ENCODE measurements at places on chromosomes 13 and 19.

DNA sequence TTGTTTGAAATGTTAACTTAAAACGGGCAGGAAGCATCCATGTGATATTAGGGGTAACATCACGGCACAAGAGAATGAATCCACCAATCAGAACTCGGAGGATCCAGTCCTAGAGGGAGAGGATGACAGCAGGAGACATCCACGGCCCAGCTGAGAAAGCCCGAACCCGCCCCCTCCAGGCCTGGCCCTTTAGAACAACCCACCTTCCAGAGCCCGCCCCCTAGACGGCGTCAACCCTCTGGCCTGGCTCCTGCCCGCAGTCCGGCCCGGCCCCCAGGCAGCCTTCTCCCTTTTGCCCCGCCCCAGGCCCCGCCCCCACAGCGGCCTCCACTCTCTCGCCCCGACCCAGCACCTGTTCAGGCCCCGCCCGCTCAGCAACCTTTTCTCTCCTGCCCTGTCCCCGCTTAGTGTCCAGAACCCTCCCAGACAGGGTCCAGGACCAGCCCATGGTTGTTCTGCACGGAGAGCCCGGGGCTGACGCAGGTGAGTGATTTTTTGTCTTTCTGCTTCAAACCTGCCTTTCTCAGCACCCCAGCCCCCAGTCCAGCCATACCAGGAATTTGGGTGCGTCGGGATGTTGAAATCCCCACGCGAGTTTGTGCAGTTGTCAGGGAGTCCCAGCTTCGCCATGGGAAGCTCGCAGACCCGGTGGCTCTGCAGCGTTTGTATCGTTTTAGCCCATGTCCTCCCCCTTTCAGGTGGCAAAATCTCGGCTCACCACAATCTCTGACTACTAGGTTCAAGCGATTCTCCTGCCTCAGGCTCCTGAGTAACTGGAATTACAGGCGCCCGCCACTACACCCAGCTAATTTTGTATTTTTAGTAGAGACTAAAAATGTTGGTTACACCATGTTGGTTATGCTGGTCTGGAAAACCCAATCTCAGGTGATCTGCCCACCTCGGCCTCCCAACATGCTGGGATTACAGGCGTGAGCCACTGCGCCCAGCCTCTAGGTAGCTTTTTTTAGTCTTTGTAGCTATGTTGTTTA lies 16.1 kb downstream of the ZNF816 start:
- no peak for DNase-seq

GRCh38 chr19:17748884-17749638 lies 2.2 kb upstream of the FCHO1 start:
- no peak for DNase-seq

GRCh38 chr19:33631609-33631973 lies 9.8 kb downstream of the CHST8 start:
- no peak for DNase-seq

- no peak for DNase-seq
Measured at GRCh38 chr13:113599391-113599790, 14.8 kb downstream of the TFDP1 start.

GRCh38 chr13:33676045-33676989 lies 141.6 kb upstream of the RFC3 start:
- DNase-seq: no peak

DNA sequence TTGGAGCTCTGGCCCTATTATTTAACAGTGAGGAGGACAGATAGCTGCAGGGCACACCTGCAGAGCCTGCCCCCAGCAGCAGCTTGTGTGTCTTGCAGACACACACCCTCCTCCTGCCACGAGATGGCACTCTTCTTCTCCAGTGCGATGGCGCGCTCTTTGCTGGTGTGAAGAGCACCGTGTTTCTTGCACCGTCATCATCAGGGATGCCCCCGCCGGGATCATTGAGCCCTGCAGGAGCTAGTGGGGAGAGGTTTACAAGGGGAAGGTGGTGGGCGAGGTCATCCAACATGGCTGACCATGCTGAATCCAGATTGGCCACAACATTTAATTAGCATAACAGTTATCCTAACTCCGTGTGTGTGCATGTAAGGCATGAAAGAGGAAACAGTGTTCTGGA lies 105.6 kb downstream of the RAB20 start:
- DNase-seq: peak; percentile 38

GRCh38 chr19:16066611-16067104 lies 9.6 kb upstream of the TPM4 start:
- no peak for DNase-seq

DNA sequence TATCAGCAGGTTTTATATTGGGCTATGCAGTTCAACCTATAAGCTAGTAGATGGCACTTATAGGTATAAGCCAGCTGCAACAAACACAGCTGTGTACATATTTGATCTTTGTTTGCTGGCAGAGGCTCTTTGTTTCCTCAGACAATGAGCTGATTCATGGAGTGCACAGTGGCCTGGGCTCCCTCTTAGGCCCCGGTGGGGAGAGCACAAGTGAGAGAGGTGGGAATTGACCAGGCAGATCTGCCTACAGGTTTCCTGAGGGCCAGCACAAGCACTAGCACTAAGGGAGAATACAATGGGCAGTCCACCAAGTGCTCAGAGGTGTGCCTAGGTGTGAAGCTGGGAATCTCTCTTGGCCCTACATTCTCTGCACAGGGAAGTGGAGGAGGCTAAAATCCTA lies 1390.7 kb downstream of the SLITRK5 start:
- DNase-seq: no peak

All from occipital lobe (tissue), 3 donors.